ENCODE measurements at places on chromosomes 13 and 19.

DNA sequence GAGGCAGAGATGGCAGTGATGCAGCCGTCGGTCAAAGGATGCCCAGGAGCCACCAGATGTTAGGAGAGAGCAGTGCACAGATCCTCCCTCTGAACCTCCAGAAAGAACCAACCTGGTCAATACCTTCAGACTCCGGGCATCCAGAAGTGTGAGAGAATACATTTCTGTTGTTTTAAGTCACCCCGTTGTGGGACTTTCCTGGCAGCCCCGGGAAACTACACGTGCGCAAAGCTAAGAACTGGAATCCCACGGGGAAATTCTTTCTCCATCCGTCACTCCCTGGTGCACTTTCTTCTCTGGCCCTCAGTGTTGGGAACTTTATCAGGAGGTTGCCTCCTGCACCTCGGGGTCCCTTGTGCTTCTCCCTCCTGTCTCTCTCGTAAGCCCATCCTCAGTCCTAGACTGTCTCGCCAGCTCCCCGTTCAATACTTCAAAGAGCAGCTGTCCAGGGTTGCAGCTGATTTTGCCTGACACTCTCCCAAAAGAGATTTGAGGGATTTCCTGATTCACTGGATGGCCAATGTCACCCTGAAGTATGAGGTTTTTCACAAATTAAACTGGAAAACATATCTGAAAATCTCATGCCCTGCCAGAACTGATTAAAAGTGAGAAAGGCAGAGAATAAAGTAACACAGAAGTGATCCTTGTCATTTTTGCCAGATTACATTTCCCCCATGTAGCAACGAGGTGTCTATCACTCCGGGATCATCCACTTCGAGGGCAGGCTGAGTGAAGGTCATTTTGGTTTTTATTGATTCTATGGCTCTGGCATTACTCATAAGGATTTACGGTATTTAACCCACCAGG, 136.8 kb downstream of the DCT start:
- DNase-seq, result no peak

- no peak for DNase-seq
Measured at GRCh38 chr13:111947026-111947810, 119.7 kb upstream of the SOX1 start.

DNA sequence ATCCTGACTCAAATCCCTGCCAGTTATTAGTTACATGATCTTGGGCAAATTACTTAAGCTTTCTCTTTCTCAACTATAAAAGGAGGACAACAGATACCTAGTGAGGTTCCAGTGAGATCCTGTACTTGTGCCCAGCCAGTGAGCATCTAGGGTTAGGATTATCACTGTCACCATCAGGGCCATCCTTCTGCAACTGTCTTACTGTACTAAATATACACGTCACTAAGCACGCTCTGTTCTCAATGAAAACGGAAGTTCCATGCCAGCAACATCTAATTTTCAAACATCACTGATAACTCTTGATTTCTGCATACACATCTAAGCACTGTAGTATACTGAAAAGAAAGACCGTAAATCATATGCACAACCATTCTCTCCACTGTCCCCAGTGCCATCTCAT, 70.0 kb downstream of the FOXO1 start:
- DNase-seq, result no peak

- DNase-seq, result no peak
Measured at GRCh38 chr19:51713319-51714285, 10.2 kb downstream of the HAS1 start.

- no peak for DNase-seq
Measured at GRCh38 chr13:103531278-103531677, 465.1 kb upstream of the SLC10A2 start.

DNA sequence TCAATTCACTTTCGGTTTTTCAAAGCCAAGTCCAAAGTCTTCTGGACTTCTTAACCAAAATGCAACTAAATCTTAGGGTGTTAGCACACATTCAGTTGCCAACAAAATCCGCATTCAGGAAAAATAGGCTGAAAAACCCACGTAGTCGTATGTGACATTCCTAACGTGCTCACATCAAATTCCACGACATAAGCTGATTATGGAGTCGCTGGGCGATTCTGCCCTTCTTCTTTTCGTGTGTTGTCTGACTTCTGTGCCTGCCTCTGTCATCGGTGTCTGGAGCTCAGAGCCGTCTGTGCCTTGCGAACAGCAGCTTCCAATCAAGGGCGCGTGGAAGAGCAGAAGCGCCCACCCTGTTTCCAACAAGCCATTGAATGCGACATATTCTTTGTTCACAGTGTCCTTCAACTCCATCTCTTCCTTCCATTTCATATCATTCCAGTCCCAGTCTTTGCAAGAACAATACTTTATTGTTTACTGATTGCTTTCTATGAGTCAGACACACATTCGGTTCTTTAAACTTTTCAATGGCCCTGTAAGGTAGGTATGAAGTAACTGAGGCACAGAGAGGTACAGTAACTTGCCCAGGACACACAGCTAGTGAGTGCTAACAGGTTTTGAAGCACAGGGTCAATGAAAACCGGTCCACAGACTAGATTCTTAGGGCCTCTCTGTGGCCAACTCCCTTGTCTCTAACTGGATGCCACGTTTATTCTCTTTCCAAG, 8.2 kb upstream of the ZNF507 start:
- DNase-seq, result no peak

DNA sequence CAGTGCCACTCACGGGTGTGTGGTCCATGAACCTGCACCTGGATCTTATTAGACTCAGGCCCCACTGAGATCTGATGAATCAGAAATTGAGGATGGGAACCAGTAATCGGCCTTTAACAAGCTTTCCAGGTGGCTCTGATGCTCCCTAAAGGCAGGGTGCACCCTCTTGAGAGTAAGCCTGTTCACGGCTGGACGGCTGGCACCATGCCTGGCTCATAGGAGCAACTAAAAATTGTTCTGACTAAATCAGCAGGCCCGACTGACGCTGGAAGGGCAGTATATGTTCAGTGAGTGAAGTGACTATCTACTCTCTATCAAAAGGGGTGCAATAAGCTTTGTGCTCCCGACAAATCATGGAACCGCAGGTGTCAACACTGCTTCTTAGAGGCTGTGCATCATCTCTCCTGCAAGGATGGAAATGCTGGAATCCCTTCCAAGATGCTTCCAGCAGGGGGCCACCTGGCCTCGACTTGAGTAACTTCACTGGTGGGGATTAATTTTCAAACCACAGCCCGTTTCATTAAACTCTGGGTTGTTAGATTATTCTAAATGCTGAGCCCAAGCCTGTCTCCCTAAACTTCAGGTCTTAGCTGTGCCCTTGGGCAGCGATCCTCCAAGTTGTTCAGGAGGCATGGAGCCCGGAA, 28.4 kb downstream of the TMTC4 start:
- no peak for DNase-seq

DNA sequence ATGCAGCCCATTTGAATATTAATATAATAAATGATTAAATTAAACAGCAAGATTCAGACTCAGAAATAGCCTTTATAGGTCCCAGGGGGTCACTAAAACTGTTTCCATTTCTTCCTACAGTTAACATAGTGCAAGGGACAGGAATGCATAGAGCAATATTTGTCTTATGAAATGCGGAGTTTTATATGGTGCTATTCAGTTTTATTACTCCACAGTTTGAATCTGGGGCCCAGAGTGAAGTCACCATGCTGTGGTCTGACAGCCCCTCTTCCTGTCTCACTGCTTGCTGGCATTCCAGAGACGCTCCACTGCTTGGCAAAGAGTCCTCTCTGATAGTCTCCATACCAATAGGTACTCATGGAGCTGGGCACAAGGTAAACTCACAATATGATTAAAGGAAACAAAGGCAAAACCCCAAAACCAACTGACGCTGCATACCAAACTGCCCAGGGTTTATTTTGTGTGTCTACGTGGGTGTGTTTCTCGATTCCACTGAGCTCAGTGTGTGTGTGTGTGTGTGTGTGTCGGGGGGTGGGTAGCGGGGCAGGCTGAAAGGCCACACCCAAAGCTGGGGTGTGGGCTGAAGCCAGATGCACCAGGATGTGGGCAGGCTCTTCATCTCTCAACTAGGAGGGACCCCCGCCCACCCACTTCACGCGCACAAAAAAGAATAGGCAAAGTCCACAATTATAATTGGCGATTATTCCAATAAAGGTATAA, 277.9 kb downstream of the TSHZ3 start:
- no peak for DNase-seq

GRCh38 chr13:49681842-49682435, 9.3 kb downstream of the EBPL start:
- DNase-seq, result no peak

GRCh38 chr13:42760951-42761350, 20.4 kb upstream of the FAM216B start:
- no peak for DNase-seq

GRCh38 chr13:45162821-45163220, 38.0 kb downstream of the KCTD4 start:
- DNase-seq, result peak; percentile 83

GRCh38 chr13:29022410-29022809, 202.3 kb downstream of the MTUS2 start:
- no peak for DNase-seq

DNA sequence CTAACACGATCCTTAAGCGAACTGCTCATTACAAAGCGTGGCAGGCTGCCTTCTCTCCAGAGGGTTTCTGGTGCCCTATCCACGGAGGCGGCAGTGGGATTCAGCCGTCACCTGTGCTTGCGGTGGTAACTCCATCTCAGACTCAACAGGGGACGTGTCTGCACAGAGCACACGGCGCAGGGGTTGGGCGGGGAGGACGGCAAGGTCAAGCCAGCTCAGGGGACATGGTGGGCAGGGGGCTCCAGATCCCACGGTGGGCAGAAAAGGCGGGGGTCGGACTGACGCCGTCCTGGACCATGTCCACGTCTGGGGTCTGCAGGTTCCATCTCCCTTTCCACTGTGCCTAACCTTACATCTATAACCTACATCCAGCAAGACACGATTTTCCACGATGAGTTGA, 70.7 kb downstream of the RASA3 start:
- no peak for DNase-seq

DNA sequence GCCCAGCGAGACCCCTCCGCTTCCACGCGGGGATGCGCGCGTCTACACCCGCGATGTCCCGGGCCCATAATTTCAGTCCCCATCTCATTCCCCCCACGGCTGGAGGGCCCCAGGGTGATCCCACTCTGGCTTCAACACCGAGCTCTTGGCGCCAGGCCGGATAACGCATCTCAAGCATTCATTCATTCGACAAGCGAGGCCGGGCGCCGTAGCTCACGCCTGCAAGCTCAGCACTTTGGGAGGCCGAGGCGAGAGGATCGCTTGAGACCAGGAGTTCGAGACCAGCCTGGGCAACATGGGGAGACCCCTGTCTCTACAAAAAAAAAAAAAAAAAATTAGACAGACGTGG, 5.9 kb downstream of the ANGPTL6 start:
- no peak for DNase-seq

DNA sequence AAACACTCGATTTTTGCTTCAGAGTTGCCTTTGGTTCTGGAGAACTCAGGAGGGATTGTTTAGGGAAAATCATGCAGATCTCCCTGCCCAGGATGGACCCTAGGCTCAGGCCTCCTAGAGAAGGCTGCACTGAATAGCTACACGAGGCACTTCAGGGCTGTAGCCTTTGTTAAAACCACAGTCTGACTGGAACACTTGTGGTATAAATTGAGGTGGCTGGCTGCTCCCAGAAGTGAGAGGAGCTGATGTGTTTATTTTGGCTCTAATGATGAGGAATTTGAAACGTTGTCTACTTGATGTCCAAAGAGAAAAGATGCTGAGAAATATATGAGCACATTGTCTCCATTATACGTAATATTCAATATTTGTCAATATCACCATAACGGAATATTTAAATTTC, 762.1 kb upstream of the ARGLU1 start:
- no peak for DNase-seq

DNA sequence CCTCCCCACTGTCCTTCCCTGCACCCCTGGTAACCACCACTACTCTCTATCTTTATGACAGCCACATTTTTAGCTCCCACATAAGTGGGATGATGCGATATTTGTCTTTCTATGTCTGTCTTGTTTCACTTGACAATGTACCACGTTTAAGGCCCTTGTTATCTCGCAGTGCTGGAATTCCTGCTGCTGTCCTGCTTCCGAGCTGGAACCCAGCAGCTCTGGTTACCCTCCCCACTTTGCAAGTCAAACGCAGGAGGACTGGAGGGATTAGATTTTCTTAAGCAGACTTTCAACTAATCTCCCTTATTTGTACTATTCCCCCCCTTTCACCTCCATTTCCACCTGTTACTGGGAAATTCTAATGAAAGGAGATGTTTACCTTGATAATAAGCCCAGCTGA, 59.1 kb upstream of the PDX1 start:
- no peak for DNase-seq

GRCh38 chr13:49441846-49442245, 2.0 kb downstream of the CAB39L start:
- DNase-seq, result no peak

DNA sequence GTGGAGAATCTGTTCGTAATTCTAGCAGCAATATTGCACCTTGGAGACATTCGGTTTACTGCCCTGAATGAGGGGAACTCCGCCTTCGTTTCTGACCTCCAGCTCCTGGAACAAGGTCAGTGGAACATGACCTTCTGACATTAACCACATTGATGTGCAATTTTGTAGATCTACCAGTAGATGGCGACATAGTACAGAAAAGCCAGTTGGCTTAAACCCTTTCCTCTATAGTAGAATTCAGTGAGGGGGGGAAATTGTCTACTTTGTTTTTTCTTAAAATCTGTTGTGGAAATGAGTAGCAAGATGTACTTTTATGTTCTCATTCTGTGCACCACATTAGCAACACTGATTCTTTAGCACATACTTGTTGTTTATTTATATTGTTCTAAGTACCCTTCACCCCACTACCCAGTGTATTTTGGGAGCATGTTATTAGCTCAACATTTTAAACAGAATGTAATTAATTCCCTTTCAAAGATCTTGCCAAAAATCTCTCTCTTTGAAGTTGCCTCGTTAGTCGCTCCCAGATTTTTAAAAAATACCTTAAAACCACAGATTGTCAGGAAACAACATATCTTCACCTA, 332.2 kb downstream of the MYO16 start:
- DNase-seq, result peak; percentile 18

DNA sequence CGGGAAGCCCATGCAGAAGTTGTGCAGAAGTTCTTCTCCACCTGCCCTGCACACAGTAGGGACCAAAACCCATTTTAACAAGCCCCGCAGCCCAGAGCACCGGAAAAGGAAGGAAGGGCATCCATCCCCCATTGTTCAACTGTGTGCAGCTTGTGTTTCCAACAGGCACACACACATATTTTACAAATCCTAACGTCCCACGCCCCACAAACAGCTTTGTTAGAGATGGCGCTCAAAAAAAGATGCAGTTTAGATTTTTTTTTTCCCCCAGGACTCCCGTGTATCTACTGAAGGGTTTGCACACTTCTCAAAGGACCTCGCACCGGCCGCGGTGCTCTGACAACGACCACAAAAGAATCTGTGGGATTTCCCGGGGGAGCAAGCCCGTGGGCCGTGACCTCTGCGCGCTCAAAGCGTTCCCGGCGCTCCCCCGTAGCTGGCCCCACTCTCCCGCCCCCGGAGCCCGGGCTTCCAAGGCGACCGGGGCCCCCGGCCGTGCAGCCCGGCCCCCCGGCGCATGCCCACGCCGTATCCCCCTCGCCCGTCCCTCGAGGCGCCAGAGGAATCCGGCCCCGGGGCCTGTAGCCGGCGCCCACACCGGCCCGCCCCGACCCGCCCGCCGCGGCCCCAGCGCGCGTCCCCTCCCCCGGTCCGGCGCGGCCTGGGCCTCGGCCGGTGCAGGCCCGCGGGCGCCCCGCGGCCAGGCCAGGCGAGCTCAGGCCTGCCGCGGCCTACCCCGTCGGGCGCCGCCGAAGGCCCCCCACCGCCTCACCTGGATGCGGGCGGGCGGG, 523 bp downstream of the ELAVL1 start:
- no peak for DNase-seq

- no peak for DNase-seq
Measured at GRCh38 chr13:99575376-99576120, 74.3 kb downstream of the TM9SF2 start.
